ENCODE measurements at places on chromosomes 6 and 20. TPM values are rescaled to one million over a fixed set of nuclear protein-coding genes. Genes with fewer than 3 reads are reported as not detected.

GRCh38 chr6:45838451-45838850 lies 177.2 kb downstream of the CLIC5 start:
- DNase-seq, result no peak

ZBP1 gene
- 0.10 TPM for polyA plus RNA-seq

GRCh38 chr6:105880030-105880492 lies 206.1 kb upstream of the PRDM1 start:
- DNase-seq, result no peak

GRCh38 chr20:38932457-38933120 lies 6.4 kb downstream of the FAM83D start:
- DNase-seq, result no peak

CLPSL2 gene
- 0.40 TPM for polyA plus RNA-seq

WFDC10B gene
- polyA plus RNA-seq, result not detected

DNA sequence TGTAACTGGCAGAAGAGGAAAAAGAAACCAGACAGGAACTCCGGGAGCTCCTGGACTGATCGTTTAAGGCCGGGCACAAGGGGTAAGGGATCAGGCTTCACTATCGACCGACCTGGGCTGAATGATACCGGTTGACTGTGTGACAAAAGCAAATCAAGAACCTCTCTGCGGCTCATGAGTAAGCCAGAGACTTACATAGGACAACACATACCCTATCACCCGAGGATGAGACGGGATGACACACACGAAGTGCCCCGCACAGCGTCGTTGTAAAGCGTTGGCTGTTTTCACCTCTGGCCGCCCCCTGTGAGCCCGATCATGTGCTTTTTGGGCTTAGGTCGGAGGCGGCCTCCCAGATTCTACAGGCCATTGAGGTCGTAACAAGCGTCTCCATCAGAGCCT lies 695 bp upstream of the TGIF2 start:
- no peak for DNase-seq

FAM209B gene
- 0.27 TPM for polyA plus RNA-seq

GRCh38 chr6:129843573-129843972 lies 17.5 kb downstream of the TMEM244 start:
- no peak for DNase-seq

DNA sequence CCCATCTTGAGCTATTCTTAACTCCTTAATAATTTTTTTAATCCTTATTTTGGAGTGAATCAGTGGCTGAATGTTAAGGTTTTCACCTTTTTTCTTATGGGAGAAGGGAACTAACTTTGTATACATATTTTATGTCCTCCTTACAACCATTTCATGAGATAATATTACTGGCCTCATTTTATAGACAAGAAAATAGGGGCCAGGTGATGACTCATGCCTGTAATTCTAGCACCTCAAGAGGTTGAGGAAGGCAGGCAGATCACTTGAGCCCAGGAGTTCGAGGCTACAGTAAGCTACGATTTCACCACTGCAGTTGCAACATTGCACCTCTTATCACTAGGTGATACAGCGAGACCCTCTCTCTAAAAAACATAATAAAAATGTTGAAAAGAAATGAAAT lies 128.7 kb downstream of the TMEM242 start:
- no peak for DNase-seq

- DNase-seq, result no peak
Measured at GRCh38 chr20:51463560-51463959, 79.0 kb downstream of the NFATC2 start.

CST9 gene
- not detected for polyA plus RNA-seq

BPIFB2 gene
- not detected for polyA plus RNA-seq

VIP gene
- 1.8 TPM for polyA plus RNA-seq

DNA sequence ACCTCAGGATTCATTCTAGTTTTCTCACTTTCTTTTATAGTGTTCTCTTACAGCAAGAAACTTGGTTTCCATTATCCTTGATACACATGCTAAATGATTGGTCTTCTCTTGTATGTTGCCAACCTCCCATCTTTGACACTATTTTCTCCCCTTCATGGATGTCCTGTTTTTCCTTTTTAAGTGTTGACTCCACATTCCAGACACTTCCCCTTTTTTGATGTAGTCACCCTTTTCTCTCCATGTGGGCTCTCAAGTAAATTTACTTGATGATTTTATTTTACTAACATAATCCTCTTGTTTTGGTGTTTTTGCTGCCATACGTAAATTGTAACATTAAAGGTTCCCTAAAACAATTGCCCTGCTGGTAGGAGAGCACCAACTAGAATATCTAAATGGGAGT lies 148.1 kb downstream of the ZFAND3 start:
- DNase-seq, result no peak

GRCh38 chr20:57708694-57709673 lies 831 bp downstream of the PMEPA1 start:
- no peak for DNase-seq

- no peak for DNase-seq
Measured at GRCh38 chr6:108652375-108652774, 91.7 kb downstream of the FOXO3 start.

DNA sequence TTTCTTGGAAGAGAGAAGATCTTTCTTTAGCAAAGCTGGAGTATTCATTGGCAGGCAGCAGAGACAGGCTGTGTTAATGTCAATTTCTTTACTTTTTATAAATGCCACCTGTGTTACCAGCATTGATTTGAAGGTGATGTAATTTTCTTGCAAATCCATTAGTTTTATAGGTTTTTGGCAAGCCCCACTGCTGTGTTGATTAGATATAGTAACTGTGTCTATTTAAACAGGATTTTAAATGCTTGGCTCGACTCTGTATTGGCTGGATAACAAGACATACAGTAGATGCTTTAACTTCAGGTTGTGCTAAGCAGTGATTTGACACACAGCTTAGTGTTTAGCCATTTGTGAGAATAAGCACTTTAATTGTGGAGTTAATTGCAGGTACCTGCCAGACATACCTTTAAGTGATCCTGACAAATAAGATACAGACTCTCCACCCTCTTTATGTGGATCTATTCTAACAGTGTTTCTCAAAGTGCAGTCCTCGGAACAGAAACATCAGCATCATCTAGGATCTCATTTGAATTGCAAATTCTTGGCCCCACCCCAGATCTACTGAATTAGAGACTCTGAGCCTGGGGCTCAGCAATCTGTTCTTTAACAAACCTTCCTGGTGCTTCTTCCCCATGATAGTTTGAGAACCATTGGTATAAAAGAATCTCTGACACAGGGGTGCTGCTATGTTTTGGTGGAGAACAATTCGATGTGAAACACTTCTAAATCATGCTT lies 397.5 kb downstream of the HDGFL1 start:
- DNase-seq, result no peak

ARG1 gene
- 0.98 TPM for polyA plus RNA-seq

GRCh38 chr6:56664029-56664428 lies 21.3 kb upstream of the DST start:
- no peak for DNase-seq

- no peak for DNase-seq
Measured at GRCh38 chr6:128508588-128509296, 11.7 kb downstream of the PTPRK start.

GRCh38 chr6:154206141-154206540 lies 150.5 kb downstream of the IPCEF1 start:
- DNase-seq, result no peak

MMP24 gene
- polyA plus RNA-seq, result 2.2 TPM

- no peak for DNase-seq
Measured at GRCh38 chr20:19407196-19407595, 194.8 kb downstream of the SLC24A3 start.

TBC1D22B gene
- polyA plus RNA-seq, result 15.0 TPM

MYT1 gene
- 0.79 TPM for polyA plus RNA-seq

- no peak for DNase-seq
Measured at GRCh38 chr6:139940741-139941729, 566.6 kb upstream of the CITED2 start.

GRCh38 chr6:7701212-7701834 lies 24.6 kb upstream of the BMP6 start:
- DNase-seq, result no peak

DNA sequence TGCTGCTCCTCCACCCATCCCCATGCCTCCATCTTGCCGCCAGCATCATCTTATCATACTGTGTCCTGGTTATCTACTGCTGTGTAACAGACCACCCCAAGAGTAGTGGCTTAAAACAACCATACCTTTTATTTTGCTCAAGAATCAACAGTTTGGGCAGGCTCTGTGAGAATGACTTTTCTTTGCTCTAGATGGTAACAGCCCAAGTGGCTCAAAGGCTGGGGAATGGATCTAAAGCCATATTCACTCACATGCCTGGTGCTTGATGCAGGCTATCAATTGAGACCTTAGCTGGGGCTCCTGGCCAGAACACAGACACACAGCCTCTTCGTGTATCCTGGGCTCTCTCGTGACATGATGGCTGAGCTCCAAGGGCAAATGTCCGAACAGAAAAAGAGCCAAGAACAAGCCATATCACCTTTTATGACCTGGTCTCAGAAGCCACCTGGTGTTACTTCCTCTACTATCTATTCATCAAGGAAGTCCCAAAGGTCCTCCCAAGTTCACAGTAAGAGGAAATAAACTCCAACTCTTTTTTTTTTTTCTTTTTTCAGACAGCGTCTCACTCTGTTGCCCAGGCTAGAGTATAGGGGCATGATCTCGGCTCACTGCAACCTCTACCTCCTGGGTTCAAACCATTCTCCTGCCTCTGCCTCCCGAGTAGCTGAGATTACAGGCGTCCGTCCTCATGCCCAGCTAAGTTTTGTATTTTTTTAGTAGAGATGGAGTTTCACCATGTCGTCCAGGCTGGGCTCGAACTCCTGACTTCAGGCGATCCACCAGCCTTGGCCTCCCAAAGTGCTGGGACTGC lies 159.3 kb upstream of the JARID2 start:
- DNase-seq, result no peak

MRPL14 gene
- 38.5 TPM for polyA plus RNA-seq

GRCh38 chr6:37714836-37715420 lies 17.2 kb upstream of the MDGA1 start:
- no peak for DNase-seq

GRCh38 chr6:145814035-145814500 lies 527 bp downstream of the FBXO30 start:
- peak; percentile 70 for DNase-seq

DNA sequence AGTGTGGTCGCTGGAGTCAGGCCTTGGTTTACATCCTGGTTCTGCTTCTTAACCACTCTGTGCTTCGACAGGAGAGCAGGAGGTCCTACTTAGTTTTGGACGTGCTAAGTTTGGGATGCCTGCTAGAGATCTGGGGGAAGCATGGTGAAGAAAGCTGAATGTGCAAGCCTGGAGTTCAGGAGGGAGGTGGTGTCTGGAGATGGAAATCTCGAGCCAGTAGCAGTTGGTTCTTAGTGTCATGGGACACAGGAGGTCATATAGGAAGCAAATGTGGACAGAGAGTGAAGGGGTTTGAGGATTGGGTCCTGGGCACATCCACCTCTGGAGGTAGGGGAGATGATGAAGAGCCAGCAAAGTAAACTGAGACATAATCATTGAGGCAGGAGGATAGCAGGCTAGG lies 131.4 kb downstream of the SYCP2 start:
- DNase-seq, result no peak

KCNK17 gene
- polyA plus RNA-seq, result 0.08 TPM

- no peak for DNase-seq
Measured at GRCh38 chr20:10954908-10955580, 281.2 kb upstream of the JAG1 start.

DNA sequence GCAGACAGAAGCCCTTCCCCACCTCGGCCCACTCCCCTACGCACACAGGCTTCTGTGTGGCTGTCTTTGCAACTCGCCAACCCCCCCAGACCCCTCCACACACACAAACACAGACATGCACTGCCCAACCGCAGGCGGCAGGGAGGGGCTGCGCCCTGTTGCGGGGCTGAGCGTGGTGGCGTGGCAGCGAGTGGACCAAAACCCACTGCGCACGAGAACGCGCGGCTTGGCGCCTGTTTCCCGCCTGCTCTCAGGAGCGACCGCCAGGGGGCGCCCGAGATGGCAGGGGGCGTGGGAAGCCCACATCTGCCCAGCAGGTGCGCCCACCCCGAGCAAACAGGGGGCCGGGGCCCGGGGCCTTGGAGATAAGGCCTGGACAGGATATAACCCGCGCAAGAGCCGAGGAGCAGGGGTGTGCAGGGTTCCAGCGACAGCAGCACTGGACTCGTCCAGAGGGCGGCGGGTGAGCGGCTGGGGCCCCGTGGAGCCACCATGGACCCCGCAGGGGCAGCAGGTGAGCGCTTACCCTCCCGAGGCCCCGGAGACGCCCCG lies at the start of gene RBPJL:
TSS of gene RBPJL (plus strand) at position 410 of the 552 bp plus-strand sequence. CDS start at position 493, 83 bp downstream.
- no peak for DNase-seq

GRCh38 chr6:16670183-16670582 lies 91.1 kb downstream of the ATXN1 start:
- DNase-seq, result no peak

DNA sequence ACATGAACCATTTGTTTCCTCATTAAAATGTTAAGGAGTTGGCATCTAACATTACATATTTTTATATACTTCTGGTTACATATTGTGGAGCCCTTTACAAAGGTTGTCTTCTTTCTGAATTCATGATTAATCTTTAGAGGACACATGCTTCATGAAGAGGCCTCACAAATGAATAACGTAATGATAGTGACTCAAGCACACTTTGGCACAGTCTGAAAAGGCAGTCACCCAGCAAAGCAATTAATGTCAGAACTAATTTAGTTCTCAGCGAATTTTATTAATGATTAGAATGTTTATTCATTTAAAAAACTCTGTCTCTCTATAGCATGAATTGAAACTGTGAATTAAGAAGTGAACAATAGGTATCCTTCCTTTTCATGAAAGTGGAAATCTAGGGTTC lies 854.2 kb downstream of the PHF3 start:
- DNase-seq, result no peak

GRIK2 gene
- 1.3 TPM for polyA plus RNA-seq

MRS2 gene
- polyA plus RNA-seq, result 44.8 TPM

TP53TG5 gene
- polyA plus RNA-seq, result 1.8 TPM

IYD gene
- 3.2 TPM for polyA plus RNA-seq

KIF25 gene
- polyA plus RNA-seq, result 0.79 TPM

DNA sequence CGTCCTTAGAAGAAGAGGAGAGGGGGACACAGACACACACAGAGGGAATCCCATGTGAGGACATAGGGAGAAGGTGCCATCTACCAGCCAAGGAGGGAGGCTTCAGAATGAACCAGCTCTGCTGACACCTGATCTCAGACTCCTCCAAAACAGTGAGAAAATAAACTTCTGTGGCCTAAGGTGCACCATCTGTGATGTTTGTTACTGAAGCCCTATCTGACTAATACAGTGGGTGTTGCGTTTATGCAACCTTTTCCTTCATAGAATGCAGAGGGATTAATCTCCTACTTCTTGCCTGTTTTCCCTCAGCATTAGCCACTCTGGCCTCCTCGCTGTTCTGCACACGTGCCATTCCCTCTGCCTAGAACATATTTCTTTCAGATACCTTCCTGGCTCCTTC lies 81.5 kb upstream of the EDN1 start:
- no peak for DNase-seq

DNA sequence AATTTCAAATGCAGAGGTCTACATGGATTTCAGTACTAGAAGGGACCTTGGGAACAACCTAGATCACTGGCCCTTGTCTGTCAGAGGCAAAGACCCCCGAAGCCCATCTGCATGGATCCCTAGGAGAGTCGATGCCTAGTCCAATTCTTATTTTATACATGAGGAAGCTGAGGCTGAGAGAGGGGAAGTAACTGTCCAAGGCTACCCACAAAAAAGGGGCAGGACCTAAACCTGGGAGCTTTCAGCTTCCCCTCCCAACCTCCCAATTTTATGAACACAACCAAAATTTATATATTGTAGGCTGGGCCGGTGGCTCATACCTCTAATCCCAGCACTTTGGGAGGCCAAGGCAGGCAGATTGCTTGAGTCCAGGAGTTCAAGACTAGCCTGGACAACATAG lies 73.2 kb downstream of the TRERF1 start:
- no peak for DNase-seq

PDE7B gene
- polyA plus RNA-seq, result 8.1 TPM
